ENCODE measurements at places on chromosomes 6 and 20.
A peak's percentile ranks its signal among the peaks of the same experiment; 100 is the strongest.

DNA sequence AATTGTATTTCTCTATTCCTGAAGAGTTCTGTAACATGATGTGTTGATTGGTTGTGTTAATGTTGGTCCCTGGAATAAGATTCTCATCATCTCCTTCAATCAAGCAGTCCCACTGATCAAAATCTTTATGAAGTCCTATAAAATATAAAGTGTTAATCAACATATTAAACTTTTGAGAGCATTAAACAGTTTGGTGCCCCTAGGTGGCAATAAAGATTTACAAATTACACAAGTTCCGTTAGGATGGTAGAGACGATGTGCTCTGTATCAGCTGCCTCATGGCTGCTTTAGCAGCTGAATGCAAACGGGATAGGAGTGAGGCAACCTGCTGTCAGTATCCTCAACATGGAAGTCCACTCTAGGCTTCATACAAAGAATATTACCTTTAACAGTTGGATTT is 16.9 kb downstream of the TDRD6 start:
- DNase-seq: no peak

DNA sequence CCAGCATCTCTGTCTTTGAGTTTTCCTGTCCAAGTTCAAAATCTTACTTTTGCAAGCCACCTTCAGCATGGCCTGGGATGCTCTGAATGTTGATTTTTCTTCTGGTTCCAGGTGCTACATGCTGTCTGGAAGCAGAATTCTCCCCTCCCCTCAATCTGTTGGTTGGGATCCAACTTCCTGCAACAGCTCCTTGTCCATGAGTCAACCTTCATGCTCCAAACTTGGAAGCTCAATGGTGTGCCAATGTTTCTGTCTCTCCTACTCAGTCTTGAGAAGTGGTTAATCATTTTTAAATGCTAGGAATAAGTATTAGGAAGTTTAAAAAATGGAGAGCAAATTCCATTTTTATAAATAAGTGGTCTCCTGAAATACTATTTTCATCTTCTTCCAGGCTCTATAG is 33.2 kb upstream of the PLEKHG1 start:
- no peak for DNase-seq

DNA sequence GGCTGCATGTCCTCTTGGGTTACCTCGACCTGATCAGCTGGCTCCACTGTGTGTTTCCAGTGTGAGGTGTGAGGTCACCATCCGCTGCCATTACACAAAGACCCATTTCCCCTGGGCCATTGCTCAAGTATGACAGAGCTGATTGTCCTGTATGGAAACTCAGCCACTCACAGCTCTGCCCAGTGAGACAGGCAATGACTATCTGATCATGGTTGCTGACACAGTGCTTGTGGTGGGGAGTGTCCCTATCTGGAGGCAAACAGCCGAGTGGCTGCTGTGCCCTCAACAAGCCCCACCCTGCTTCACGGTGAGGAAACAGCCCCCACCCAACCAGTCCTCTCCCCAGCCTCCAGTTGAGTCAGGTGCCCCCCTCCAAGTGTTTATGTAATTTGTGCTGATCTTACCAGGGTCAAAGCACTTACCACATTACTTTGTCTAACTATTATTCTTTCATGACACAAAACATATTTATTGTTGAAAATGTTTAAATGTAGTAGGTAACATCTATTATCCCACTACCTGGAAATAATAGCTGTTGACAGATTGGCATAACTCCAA is 11.7 kb upstream of the MAPK13 start:
- peak; percentile 17 for DNase-seq

DNA sequence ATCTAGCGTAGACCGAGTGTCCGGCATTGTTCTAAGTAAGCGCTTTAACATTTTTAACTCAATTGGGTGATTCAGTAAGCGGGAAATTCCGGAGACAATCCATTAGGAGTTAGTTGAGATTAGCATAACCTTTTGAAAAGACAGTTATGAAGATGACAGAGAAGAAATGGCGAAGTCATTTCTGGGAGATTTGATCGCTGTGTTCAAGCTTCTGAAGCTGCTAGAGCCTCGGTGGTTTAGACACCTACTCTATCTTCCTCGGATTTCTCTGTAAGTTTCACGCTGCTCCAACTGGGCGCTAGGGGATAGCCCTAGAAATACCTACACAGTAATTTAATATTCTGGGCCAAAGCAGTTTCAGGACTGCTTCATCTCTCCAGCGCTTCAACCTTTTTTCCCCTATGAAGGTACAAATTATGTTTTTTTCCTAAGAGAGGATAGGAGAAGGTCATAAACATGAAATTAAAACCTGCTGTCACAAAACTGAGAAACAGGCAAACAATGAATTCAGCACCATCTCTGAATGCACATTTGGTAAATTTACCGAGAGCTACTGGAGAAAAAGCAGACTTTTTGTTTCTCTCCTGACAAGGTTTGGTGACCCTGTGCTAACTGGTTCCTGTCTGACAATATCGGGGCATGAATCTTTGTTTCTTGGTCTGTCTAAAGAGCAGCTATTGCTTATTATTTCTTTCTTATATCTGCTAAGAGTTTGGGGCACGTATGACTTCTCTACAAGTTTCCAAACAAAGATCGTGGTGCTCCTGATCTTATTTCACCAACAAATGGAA is 22.4 kb downstream of the ZNF311 start:
- DNase-seq: no peak

DNA sequence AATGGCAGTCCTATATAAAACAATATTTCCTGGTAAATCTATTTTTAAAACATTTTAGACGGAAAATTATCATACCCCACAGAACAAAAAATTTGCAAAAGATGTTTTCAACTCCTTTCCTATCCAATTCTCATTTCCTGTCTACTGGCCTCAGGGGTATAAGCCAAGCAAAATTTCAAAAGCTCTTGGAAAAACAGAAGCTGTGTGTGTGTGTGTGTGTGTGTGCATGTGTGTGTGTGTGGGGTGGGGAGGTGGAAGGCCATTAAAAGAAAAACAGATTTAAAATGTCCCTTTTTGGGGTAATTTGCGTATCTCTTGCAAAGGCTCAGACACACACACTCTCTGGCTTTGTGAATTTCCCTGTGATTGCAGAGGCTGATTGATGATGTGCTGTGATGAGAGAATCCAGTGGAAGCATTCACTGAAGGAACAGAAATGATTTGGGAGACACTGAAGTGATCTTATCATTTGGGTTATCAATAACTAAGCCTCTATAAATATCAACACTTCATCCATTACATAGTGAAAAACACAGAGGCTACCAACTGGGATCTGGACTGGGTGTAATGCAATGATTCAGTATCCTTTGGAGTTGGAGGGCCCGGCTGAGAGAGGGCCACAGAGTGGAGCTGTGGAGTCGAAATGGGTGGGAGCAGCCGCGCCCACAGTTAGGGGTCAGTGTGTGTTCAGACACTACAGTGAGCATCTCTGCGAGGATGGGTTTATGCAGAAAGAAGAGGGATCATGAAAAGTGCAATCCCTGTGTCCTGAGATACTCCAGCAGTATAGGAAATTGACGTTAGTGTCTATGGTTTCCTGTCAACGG is 106.8 kb upstream of the PREP start:
- DNase-seq: no peak

GRCh38 chr6:158409451-158409850 is 97.2 kb downstream of the TULP4 start:
- DNase-seq: no peak

DNA sequence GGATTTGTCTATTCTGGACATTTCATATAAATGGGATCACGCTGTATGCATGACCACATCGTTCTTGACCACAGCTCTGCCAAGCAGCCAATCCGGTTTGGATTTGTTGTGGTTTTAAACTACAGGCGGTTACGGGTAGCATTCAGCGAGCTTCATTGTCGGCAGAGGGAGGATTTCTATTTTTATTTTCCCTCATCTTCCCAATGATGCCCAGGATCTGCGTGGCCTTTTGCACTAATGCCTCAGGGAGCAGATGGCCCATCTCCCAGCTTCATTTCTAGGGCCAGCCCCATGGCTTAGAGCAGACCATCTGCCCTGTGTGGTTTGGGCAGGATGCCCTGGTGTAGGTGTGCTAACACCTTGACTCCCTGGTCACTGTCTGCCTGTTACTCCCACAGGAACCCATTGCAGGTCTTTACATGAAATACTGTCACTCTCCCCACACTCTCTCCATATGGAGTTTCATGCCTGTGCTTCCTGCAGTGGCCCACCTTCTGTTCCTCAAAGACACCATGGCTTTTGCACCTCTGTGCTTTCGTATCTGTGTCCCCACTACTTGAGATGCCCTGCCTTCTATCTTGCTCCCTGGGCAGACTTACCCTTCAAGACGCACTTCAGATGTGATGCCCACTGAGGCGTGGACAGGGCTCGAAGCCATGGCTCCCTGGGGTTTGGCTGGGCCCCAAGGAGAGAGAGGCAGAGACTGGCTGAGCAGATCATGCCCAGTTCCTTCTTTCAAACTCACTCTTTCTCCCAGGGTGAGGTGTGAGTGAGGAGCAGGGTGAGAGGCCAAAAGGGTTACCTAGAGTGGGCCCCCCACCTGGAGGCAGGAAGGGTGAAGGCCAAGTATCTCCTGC is 26.0 kb downstream of the SDCBP2 start:
- DNase-seq: no peak

- no peak for DNase-seq
Observed at GRCh38 chr6:70956191-70956450, 739 bp downstream of the B3GAT2 start.

GRCh38 chr20:10802236-10802635 is 128.4 kb upstream of the JAG1 start:
- no peak for DNase-seq

DNA sequence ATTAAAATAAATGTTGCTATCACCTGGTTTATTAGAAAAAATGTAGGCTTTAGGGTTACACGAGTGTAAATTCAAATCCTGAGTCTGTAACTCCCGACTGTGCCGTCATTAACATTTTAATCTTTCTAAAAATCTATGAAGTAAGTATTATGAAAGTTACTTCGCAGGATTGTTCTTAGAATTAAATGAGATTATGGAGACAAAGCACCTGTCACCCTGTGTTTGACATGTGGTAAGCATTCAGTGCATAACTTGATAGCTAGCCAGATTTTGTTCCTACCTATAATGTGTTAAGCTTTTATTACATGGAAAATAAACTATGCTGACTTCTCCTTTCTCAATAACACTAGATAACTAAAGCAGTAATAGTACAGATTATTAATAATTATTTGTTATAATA is 429.7 kb upstream of the MMS22L start:
- no peak for DNase-seq

- DNase-seq: no peak
Observed at GRCh38 chr6:124991764-124992295, 29.6 kb downstream of the RNF217 start.

DNA sequence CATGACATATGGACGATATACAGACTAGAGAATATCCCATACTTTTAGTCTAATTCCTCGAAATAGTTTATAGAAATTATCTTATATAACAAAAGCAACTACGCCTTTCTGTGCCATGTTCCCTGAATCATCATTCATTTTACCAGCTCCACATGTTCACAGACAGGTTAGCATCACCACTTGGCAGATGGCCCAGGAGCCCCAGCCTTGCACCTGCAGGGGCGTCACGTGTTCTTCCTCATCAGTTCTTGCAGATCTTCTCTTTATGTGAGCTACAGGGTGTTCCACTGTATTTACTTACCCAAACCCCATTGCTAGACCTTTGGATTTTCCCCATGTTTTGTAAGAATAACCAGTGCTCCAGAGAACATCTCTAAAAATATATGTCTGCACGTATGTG is 12.6 kb upstream of the BNIP5 start:
- DNase-seq: no peak

DNA sequence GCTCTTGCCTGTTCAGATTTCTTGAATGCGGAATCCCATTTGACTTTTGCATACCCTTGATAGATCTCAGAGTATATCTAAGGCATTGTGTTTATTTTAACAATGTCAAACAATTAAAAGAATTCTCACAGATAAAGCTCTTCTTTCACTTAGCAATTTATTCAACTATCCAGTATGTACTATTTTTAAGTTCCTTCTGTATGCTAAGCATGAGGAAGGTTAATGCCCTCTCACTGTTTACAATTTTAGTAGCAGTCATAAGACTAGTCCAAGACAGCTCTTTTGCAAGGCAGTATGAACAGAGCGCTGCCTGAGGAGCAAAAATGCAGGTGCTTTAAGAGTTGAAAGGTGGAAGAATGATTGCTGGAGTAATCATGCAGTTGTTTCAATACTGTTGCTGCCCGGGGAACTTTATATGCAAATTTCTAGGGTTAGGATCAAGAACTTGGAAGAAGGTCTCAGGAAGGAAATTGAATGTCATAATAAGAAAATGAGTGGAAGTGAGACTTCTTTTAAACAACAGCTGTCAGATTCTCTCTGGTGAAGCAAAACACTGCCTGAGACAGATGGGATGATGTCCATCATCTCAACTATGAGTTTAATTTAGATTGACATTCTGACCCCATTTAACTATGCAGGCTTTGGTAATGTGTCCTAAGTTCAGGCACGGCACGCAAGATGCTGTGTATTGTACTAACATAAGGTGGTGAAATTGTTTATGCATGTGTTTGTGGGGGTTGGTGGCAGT is 1303.5 kb upstream of the CITED2 start:
- no peak for DNase-seq

DNA sequence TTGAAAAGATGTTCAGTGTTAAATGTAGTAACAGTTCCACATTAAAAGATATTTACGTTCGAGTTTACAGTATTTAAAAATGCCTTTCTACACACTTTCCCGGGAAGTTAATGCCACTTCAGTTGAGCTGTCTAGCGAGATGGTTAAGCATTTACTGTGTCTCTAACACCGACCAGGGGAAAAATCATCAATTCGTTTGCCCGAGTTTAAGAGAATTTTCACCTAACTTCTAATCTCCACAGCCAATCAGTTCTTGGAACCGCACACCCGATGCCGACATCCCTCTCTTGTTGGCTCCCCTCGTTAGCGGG is 58.2 kb downstream of the FAM217A start:
- no peak for DNase-seq

- DNase-seq: no peak
Observed at GRCh38 chr6:53803081-53803860, 8.5 kb downstream of the LRRC1 start.

- DNase-seq: no peak
Observed at GRCh38 chr6:112033791-112034615, 19.9 kb upstream of the CCN6 start.

GRCh38 chr6:168583126-168583525 is 142.1 kb downstream of the SMOC2 start:
- no peak for DNase-seq

DNA sequence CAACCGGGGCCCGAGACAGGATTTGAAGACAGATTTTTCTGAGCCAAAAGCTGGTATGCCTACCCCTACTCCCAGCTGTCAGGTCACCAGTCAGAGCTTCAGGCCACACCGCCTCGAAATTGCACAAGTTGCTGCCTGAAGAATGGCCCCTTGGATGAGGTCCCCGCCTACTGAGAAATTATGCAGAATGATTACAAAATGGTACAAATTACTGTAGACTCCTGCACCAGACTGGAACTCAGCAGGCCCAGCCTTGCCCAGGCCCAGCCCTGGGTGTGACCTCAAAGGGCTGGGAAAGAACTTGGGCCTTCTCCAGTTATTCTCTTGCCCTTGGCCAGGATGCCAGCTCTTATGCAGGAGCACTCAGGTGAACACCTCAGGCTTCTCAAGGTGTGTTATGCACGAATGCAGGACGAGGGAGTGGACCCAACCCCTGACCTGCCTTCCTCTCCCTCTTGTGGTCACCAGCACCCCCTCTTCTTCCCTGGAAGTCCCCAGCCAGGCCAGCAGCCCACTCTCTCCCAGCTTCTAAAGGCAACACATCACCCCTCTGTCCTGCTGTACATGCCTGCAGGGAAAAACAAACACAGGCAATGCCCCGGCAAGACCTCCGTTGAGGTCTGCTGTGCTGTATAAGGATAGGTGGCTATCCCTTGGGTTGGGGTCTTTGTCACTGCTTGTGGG is 88.7 kb upstream of the NAA20 start:
- DNase-seq: no peak

Measured in stimulated activated CD4-positive, alpha-beta T cell treated with anti-CD3 and anti-CD28 coated beads, Interleukin-1b, Interleukin-23, amount 100 ng/mL, for 4 hours (primary cell).